M059J (cell line): ENCODE measurements at places on chromosomes 2 and 18.

DNA sequence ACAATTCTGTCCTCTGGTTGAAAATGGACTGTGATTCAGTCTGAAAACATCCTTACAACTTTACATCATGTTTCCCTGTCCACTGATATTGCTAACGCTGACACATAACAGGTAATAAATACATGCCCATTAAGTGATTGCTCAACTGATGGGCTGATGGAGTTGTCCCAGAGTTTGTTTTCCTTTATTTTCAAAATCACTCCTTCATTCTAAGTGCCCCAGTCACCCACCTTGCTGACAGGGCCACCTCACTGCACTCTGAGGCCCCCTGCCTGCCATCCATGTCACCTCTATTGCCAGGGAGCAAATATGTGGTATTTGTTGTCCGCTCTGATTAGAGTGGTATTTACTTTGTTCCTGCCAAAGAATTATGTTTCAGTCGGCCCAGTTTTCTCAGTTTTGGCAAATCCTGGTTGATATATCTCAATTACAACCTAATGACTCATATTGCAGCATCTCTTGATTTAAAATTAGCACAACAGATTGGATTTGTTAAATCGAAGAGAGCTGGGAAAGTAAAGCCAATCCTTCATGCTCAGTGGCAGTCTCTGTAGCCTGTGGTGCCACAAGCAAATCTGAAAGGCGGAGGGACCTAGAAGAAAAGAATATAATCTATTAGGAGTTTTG is 105.1 kb downstream of the RDH14 start:
- DNase-seq: peak; percentile 55

- DNase-seq: peak; percentile 94
Measured at GRCh38 chr2:120287183-120288015, 34.7 kb downstream of the RALB start.

DNA sequence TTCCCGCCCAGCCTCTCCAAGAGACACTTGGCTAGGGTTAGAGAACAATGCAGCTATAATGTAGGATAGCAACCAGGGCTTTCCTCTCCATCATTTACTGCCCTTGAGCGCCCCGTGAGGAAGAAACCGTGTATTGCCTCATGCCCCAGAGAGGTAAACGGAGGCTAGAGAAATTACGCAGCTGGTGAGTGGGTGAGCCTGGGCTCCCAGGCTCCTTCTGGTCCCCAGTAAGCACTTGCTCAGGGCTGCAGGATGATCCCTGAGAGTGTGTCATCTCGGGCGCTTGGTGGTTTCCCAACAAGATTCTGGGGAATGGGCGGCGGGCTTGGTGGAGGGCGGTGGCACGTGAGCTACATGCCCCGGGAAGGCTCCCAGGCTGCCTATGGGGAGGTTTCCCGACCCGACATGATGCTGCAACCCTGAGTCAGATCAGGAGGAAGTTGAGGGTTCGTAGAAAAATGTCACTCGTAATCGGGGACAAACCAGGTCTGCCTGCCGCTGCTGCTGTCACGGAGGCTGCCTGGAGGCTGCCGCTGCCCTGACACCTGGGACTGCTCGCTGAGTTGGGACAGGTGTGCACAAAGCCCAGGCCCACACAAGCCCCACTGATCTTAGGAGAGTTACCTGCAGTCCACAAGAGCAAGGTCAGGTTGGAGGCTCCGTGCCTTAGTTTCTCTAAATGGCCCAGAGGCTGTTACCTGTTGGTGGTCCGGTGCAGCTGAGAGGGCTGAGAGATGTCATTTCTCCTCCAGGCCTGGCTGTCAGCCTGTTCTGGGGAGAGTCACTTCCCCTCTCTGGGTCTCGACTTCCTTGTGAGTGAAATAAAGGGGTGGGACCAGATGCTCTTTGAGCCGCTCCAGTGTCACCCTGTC is at the start of gene GPR55:
Gene GPR55, minus strand, starts transcription at position 773 of the 872 bp plus-strand sequence. CDS start 14,280 bp downstream, outside the sequence.
- DNase-seq: no peak

DNA sequence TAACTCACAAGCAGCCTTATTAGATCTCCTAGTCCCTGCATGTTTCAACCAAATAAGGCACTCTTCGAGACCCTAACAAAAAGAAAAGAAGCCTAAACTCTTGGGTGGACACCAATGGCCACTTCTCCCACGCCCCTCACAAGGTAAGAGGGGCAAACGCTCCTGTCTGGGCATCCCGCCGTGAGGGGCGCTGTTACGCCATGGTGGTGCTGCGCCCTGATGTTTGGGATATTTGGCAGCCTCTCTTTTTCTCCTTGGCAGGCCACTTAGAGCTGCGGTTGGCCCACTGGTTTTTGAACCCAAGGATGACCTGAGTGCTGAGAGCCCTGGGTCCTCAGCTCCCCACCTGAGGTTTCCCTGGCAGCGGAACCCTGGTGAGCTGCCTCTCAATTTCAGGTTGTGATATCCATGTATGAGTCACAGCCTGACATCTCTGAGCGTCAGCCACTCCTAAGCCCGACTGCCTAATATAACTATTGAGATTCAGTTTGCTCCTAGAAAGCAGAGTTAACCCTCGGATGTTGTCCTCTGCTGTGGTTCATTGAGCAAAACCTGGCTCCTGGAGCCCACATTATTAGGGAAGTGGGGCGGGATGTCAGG is 103.3 kb downstream of the COL6A3 start:
- no peak for DNase-seq

- no peak for DNase-seq
Measured at GRCh38 chr2:237044281-237044680, 41.4 kb upstream of the COPS8 start.

- peak; percentile 50 for DNase-seq
Measured at GRCh38 chr2:44005846-44006245, 10.1 kb upstream of the LRPPRC start.
